ENCODE measurements at places on chromosomes 7 and 10.

- DNase-seq, result no peak
Measured at GRCh38 chr10:92965314-92965713, 95.3 kb upstream of the CYP26C1 start.

DNA sequence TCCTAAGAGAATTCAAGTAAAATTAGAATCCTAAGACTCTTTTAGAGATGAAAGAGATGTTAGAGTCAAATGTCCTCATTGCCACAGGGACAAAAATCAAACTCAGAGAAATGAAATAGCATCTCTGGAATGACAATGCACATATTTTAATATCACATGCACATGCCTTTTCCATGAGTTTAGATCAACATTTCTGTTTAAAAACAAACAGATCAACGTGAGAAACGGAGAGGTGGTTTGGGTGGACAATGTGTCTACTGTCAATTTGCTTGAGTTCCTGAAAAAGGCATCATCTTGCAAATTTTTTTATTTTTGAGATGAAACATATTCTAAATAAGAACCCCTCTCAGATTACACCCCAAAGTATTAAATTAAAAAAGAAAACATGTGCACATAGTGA is 130.0 kb downstream of the CHRM2 start:
- DNase-seq, result no peak

- DNase-seq, result no peak
Measured at GRCh38 chr7:81155654-81156373, 237.0 kb upstream of the SEMA3C start.

GRCh38 chr7:31864646-31865045 is 177.6 kb downstream of the PPP1R17 start:
- no peak for DNase-seq

DNA sequence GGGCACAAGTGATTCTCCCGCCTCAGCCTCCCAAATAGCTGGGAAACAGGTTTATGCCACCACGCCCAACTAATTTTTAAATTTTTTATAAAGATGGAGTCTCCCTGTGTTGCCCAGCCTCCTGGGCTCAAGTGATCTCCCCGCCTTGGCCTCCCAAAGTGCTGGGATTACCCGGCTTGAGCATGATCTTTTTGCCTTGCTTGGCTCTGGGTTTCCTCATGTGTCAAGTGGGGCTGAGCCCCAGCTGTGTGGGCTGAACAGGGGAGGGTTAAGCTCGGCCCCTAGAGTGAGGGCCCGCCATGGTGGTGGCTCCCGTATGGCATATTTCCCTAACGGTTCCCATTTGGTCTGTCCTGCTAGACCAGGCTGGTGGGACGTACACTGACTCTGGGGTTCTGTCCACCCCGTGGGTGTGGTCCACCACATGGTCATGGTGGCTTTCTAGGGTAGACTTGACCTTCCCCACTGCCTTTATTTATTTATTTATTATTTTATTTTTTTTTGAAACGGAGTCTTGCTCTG is 66.3 kb downstream of the LHPP start:
- DNase-seq, result no peak

DNA sequence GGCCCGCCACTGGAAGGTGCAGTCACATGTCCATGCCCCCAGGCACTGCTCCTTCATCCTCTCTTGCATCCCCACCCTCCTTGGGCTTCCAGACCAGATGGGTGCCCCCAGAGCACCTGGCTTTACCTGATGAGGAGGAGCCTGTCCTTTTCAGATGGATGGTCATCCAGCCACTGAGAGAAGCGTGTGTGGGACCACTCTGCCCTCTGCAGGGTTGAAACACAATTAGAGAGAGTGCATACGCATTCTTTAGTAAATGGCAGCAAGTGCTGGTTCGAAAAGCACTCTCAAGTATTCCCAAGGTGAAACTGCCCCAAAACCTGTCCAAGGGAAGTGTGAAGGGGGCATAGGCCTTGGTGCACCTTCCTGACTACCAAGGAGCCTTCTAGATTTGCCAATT is 41.6 kb downstream of the HBP1 start:
- no peak for DNase-seq

DNA sequence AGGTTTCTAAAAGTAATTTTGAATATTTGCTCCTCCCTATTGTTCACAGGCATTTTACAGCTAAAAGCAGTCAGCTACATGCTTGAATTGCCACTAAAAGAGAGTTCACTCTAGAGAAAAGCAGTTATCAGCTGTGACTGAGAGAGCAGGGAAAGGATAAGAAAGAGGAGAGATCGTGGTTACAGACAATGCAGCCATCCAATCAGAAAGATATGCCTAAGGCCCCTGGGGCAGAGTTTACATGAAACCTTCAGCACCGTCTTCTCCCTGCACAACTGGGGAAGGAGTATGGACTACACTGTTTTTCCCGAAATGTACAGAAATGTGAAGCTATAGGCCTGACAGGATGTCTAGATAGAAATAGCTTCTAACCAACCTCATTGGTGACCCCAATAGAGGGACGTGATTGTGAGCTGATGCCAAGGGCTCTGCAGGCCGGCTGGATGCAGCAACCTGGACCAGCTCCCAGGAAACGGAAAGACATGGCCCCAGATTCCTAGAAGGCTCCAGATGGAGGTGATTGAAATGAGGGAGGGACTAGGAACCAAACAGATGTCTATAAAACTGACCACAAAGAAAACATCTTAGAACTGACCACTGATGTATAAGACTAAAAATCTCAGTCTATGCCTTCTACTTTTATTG is 3.2 kb upstream of the VSTM4 start:
- DNase-seq, result no peak

- no peak for DNase-seq
Measured at GRCh38 chr7:146764458-146764857, 647.9 kb downstream of the CNTNAP2 start.

DNA sequence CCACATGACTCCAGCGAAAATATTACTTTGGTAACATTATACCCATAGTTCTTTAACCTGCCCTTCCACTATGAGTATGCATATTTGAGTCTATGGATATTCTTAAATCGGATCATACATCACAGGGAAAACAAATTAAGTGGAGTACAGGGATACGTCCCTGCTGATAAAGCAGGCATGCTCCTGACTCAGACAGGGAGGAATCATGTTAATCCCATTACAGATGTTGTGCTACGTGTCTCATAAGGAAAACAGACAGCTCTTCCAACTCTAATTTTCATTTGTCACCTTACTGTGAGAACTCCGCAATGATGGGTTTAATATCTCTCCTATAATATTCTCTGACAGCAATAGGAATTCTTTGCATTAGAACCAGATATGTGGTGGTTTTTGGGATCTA is 469.5 kb upstream of the POM121L12 start:
- no peak for DNase-seq

- DNase-seq, result no peak
Measured at GRCh38 chr10:86922553-86922961, 34.9 kb downstream of the MMRN2 start.

GRCh38 chr7:38561166-38561565 is 70.0 kb downstream of the AMPH start:
- no peak for DNase-seq

DNA sequence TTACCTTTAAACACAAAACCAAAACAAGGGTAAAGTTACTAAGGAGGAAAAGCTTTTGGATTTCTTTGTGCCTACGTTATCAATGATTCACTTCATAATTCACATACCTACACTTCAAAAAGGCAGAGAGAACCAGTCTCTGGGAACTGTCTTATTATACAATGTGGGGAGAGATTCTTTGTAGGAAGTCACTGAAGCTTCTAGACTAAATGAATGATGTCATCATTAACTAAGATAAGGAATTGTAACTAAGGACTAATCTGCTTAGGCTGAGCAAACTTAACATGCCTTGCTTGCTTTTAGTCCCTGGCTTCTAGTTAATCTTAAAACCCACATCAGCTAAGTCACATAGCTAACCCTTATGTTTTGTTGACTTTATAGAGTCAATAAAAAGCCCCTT is 771.2 kb downstream of the NXPH1 start:
- no peak for DNase-seq

DNA sequence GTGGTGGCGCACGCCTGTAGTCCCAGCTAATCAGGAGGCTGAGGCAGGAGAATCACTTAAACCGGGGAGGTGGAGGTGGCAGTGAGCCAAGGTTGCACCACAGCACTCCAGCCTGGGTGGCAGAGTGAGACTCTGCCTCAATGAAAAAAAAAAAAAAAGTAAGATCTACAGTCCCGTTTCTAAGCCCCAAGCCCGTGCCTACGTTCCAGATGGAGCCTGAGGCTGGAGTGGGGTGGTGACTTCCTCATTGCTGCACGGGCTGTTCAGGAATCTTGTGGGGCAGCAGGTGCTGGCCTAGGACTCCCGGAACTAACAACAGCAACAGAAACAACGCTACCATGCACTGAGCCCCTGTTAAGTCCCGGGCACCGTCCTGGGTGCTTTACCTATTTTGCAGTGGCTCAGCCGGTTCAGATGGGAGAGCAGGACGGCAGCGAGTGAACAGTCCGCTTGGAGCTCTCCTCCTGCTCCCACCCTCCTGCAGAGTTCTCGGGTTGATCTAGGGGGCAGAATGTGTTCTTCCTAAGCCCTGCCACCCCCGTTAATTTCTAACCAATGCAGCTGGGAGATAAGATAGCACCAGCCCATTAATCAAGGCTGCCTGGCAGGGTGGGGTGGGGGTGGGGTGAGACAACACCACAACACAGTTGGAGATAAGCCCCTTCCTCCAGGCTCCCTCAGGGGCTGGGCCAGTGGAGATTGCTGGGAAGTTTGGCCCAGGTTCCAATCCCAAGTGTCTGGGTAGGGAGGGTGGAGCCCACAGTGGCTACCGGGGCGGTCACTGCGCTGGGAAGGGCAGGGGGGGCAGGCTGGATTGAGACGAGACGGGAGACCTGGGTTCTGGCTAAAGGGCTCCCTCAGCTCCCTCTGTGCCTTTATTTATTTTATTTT is 17.0 kb upstream of the SFRP5 start:
- DNase-seq, result no peak

- DNase-seq, result no peak
Measured at GRCh38 chr10:61793760-61794703, 107.5 kb upstream of the ARID5B start.

DNA sequence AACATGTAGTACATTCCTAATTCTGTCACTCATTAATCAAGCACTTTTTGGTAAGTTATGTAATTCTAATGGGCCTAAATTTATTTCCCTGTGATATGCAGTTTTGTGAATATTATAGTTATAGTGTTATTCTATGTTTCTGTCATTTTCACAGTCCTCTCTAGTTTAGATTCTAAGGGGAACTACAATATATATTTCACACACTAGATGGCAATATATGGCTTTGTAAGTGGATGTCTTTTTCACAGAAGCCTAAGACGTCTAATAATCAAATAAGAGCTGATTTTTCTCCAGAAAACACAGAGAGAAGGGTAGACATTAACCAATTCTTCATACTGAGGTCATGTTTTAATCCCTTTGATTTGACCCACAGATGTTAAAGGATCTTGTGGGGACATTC is 18.0 kb downstream of the RNLS start:
- DNase-seq, result no peak

- no peak for DNase-seq
Measured at GRCh38 chr10:98478430-98479222, 31.9 kb upstream of the HPS1 start.

GRCh38 chr10:97499561-97500296 is 1.0 kb downstream of the UBTD1 start:
- DNase-seq, result no peak

- DNase-seq, result no peak
Measured at GRCh38 chr7:295155-296154, 5.5 kb downstream of the FOXL3 start.

GRCh38 chr10:72682638-72683037 is 9.3 kb upstream of the MCU start:
- no peak for DNase-seq

- DNase-seq, result no peak
Measured at GRCh38 chr10:121101561-121101960, 250.4 kb downstream of the WDR11 start.

DNA sequence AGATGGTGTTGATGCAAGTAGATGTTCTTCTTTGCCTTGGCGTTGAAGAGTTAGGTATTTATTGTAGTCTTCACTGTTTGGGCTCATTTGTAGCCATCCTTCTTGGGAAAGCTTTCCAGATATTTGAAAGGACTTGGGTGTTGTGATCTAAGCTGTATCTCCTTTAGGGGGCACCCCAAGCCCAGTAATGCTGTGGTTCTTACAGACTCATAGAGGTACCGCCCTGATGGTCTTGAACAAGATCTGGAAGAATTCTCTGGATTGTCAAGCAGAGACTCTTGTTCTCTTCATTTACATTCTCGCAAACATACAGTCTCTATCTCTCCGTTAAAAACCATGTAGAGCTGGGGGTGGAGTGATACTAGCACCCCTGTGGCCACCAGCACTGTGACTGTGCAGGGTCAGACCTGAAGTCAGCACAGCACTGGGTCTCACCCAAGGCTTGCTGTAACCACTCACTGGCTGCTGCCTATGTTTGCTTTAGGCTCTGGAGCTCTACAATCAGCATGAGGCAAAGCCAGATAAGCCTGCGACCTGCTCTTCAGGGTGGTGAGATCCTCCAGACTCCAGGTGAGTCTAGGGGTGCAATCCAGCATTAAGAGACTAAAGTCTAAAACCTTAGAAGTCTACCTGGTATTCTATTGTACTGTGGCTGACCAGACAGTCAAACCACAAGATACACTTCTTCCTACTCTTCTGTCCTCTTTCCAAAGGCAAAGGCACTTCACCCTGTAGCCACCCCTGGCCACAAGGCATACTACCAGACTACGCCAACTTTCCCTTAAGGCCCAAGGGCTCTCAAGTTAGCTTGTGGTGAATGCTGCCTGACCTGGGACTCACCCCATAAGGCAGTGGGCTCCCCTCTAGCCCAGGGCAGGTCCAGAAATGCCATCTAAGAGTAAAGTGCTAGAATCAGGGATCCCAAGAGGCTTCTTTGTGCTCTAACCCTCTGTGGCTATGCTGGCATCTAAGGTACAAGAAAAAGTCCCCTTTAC is 209.7 kb upstream of the TMEM196 start:
- peak; percentile 75 for DNase-seq
